Stimulated activated CD8-positive, alpha-beta memory T cell treated with anti-CD3 and anti-CD28 coated beads, Interleukin-15, amount 100 ng/mL, for 1 hour (primary cell): ENCODE measurements at places on chromosomes 11 and 22.

GRCh38 chr11:35484435-35484834 lies 41.0 kb downstream of the PAMR1 start:
- DNase-seq = no peak

DNA sequence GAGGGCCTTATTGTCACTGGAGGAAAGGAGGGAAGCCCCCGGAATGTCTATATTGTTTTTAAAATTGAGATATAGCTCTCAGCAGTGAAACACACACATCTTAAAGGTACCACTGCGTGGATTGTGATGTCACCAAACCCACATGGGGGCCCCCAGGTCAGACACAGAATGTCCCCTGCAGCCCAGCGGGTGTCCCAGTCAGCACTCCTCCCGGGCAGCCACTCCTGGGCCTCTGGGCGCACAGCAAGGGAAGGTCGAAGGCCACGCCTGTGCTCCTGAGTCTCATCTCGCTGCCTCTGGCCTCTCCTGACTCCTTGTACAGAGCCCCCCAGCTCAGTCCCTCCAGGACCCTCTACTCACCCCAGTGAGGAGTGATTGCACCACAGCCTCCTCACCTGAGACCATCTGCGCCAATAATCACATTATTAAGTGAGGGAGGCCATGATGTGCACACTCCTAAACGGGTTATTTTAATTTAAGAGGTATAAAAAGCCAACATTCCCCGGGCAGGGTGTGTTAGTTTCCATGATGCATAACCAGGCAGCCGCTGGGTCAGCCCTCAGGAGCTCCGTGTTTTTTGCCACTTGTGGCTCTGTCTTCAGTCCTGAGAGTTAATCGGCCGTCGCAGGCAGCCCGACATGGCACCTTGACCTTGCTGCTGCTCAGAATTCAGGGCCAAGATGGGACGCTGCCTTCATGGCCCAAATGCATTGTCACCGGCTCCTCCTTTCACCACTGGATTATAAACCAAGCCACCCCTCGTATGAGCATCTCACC lies 1089.3 kb downstream of the BRD1 start:
- DNase-seq = no peak

DNA sequence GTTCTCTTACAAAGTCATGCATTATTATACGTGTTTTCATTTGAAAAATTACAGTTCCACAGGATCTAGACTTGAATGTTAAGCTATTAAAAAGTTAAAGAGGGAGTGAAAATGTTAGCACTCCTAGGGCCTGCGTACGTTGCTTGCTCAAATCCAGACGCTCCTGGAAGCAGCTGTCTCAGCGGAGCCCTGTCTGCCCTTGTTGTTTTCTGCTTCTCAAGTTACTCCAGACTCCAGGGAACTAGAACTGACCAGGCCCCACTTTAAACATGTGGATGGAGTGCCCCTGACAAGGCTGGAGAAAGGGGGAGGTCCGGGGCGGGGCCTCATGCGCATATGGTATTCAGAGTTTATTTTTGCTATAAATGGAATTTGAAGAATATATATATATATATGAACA lies 9.6 kb downstream of the PARVB start:
- DNase-seq = no peak

- DNase-seq = no peak
These were observed 10.4 kb upstream of the FXYD2 start for GRCh38 chr11:117834838-117835443.

- no peak for DNase-seq
These were observed 1.3 kb downstream of the ELMOD1 start for GRCh38 chr11:107592231-107592590.

- DNase-seq = no peak
These were observed 84.4 kb upstream of the SLC5A12 start for GRCh38 chr11:26806219-26806618.

DNA sequence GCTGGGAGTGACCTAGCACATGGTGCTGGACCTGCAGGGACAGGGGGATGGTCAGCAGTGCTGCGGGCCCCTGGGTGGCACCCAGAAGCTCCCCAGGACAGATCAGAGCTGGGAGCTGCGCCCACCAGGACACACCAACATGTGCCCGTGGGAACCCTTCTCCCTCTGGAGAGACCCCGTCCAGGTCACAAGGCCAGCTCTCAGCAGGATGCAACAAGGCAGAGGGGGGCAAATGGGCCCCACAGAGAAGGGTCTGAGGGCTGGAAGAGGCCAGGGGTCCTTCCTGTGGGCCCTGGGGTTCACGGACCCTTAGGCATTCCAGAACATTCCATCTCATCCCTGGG lies 6.2 kb downstream of the DUSP8 start:
- no peak for DNase-seq

GRCh38 chr11:47924184-47924691 lies 56.1 kb upstream of the PTPRJ start:
- no peak for DNase-seq

GRCh38 chr11:84140386-84141169 lies 854.4 kb upstream of the CCDC90B start:
- DNase-seq = no peak

GRCh38 chr11:10328314-10329098 lies 23.6 kb downstream of the ADM start:
- DNase-seq = no peak

- no peak for DNase-seq
These were observed 7.4 kb downstream of the CD5 start for GRCh38 chr11:61109671-61110070.

DNA sequence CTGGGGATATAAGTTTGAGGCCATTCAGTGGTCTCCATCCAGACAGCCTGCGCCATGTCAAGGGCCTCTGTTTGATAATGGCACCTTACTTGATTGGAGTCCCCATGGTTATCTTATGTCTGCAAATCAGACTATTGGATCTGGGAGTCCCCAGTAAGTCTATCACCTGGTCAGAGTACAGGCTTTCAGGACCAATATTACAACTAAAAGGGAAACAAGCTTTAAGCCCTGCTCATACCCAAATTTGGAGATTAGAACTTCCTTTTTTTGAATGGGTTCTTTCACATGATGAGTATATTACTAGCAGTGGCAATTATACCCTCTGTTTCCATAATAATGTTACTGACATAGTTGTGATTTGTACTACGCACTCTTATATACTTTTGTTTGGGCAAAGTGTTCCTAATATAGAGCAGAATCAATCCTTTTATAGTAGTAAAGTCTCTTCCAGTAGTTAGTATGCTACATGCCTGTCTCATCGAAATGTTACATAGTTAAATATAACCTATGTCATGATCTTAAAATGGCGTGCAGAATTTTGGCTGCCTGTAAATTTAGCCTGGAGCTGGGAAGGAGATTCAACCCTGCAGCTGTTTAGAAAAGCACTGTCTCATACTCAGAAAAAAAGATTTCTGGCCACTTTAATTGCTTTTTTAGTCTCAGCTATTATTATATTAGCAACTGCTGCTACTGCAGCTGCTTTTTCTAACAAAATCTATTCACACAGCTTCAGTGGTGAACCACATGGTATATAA lies 4.9 kb downstream of the MS4A15 start:
- no peak for DNase-seq

DNA sequence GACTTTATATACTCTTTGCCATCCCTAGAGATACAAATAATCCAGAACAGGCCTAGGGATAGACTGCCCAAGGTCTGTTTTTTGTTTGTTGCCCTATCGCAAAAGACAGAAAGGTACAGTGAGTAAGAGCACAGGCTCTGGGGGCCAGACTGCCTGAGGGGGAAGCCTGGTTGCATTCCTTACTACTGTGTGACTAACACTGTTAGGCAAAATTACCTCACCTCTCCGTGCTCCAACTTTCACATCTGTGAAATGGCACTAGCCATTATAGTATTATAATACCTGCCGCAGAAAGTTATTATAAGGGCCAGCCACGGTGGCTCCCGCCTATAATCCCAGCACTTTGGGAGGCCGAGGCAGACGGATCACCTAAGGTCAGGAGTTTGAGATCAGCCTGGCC lies 14.5 kb downstream of the SLC35F2 start:
- no peak for DNase-seq

DNA sequence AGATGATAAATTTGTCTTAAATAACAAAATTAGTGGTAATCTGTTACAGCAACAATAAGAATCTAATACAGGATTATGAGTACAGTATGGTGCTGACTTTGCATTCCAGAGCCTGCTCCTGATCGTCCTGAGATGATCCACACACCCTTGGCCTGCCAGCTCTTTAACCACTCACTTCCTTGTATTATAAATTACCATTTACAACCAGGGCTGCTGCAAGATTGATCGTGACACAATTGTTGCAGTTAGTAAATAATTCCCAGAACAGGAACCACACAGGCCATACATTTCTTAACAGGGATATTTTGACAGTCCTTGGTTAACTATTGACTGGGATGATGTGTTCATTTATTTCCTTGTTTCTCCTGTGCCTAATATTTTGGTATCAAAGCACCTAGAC lies 3.8 kb upstream of the CBLIF start:
- no peak for DNase-seq

DNA sequence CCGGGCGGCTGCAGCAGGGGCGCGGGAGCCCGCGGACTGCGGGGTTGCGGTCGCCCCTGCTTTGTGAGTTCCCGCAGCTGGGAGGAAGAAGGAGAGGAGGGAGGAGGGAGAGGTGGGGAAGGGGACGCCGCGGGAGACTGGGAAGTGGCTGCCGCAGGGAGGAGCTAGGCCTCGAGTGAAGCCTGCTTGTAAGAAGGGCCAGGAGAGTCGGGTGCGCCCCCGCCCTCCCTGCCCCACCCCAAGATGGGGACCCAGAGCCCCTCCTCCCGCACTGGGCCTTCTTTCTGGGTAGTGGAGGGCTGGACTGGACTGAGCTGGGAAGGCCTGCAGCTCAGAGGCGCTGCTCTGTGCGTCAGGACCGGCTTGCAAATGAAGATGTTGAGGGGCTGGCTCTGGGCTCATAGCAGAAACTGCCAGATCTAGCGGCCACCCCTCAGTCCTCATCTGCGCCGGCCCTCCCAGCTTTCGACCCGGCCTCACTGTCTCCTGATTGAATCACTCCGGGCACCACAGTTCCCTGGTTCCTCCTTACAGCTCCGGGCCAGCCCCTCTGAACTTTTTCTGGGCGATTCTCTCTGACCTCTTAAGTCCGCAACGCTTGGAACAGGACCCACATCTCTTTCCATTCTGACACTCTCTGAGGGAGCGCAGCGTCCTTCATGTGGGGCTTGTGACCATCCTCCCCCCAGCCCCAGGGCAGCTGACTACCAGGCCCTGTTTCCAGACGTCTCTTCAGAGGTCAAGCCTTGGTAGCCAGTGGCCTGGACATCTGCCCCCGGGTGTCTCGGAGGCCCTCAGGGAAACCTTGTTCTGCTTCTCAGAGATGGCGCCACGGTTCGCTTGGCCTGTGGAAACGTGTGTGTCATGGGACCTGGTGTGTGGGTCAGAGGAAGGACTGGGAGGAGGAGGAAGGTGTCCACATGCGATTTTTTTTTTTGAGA lies 21.9 kb downstream of the SERPINH1 start:
- DNase-seq = no peak

- DNase-seq = no peak
These were observed 14.0 kb upstream of the CTSD start for GRCh38 chr11:1777737-1778136.

- DNase-seq = no peak
These were observed 30.9 kb upstream of the NECTIN1 start for GRCh38 chr11:119759747-119760412.

DNA sequence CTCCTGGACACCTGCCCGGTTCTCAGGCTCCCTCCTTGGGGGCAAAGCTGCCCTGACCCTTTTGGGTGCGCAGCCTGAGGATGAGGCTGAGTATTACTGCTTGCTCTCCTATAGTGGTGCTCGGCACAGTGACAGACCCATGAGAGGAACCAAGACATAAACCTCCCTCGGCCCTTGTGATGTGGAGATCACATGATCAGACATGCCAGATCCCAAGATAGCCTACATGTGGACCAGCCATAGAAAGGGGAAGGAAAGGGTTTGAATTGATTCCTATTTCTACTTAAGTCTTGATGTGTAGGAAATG lies 125.3 kb downstream of the VPREB1 start:
- DNase-seq = no peak

GRCh38 chr22:37496651-37497050 lies 10.5 kb upstream of the MFNG start:
- no peak for DNase-seq

DNA sequence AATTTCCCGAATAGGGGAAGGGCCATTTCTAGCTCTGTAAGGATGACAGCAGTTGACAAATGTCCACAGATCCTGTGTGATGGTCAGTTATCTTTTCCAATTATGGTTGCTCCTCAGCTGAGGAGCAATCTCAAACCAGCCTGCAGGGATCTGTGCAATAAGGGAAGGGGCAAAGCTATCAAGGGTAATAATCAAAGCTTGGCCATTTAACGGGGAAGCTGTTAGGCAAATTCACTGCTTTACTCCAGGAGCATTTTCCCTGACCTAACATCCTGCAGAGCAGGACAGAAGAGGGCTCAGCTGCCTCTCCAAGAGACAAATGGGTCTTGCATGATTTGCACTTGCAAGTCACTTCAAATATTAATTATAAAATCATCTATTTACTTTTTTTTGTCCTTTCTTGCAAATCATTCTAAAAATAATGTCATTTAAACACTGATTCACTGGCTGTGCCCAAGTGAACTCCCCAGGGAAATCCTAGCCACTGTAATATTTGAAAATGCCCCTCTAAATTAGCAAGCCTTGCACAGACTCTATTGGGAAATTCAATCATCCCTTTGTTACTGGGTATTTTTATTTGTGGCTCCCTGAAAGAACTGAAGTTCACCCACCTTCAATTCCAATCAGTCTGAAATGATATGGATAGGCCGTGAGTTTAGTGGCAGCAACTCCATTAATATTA lies 1256.7 kb downstream of the LRRC4C start:
- DNase-seq = no peak

- no peak for DNase-seq
These were observed 269.9 kb downstream of the TBC1D22A start for GRCh38 chr22:47032091-47032943.
